CMK (cell line): ENCODE measurements at places on chromosomes 6 and 20.

DNA sequence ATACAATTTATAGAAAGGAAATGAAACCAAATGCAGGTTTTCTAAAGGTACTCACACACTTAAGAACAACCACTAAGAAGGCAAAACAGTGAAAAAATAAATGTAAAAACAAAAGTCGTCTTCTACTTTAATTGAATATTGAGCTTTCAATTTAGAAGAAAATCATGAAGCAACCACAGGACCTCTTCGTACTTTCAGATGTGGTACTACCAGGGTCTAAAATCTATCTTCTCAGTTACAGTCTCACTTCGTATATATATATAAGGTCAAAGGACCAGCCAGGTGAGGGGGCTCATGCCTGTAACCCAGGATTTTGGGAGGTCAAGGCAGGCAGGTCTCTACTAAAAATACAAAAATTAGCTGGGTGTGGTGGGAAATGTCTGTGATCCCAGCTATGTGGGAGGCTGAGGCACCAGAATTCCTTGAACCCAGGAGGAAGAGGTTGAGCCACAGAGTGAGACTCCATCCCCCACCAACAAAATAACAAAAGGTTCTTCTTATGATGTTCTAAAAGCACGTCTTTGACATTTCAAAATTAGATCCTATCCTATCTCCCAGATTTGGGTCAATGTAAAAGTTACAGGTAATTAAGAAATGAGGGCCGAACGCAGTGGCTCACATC lies 12.5 kb downstream of the ROMO1 start:
- no peak for DNase-seq

DNA sequence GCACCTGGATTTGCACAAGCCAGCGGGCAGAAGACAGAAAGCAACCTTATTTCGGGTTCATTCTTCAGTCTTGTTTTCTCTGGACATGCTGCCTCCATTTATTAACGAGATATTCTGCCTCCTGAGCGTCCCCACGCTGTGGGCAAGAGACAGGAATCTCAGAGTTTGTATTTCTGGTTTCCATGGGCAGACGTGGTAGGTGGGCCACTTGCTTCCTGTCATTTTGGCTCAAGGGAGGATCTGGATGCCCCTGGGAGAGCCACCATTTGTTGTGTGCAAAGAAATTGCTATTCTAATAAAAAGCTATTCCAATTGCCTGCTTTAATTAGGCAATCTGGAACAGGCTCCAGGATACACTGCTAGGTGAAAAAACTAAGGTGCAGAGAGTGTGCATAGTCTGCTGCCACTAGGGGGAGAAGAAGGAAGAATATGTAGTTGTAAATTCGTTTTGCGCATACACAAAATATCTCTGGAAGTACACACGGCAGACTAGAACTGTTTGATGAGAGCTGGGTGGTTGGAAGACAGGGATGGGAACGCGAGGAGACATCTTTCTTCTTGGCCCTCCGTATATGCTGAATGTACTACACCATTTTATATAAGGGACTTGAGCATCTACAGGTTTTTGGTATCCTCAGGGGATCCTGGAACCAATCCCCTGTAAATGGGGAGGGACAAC lies 30.1 kb upstream of the SLC16A10 start:
- peak; percentile 22 for DNase-seq

GRCh38 chr6:107275330-107275865 lies 160.1 kb upstream of the BEND3 start:
- peak; percentile 82 for DNase-seq

DNA sequence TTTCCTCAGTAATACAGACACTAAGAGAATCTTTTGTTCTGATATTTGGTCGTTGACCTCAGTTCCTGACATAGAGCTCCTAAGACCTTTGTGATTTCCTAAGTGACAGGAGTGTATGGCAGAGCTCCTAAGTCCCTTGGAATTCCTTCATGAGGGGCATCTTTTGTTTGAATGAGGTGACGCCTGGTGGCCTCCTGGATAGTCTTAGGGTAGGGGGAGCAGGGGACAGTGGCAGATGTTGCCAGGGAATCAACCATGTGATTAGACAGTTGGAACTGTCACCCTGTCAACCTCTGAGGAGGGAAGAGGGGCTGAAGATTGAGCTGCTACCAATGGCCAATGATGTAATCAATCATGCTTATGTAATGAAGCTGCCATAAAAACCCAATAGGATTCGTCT lies 67.0 kb downstream of the DST start:
- DNase-seq, result no peak

DNA sequence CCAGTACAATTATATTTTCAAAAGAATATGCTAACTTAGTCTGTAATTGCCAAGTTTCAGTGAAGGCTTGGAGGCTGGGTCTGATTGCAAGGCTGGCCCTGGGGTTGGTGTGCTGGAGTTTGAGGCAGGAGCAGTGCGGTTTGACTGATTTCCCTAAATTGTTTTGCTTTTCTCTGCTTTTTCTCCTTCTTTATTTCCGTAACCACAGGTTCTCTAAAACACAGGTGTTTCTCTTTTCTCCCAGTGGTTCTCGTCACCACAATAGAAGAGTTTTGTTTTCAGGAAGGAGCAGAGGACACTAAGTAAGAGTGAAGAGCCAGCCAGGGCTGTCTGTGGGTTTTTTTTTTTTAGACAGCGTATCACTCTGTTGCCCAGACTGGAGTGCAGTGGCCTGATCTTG lies 8.2 kb upstream of the SNX9 start:
- no peak for DNase-seq

DNA sequence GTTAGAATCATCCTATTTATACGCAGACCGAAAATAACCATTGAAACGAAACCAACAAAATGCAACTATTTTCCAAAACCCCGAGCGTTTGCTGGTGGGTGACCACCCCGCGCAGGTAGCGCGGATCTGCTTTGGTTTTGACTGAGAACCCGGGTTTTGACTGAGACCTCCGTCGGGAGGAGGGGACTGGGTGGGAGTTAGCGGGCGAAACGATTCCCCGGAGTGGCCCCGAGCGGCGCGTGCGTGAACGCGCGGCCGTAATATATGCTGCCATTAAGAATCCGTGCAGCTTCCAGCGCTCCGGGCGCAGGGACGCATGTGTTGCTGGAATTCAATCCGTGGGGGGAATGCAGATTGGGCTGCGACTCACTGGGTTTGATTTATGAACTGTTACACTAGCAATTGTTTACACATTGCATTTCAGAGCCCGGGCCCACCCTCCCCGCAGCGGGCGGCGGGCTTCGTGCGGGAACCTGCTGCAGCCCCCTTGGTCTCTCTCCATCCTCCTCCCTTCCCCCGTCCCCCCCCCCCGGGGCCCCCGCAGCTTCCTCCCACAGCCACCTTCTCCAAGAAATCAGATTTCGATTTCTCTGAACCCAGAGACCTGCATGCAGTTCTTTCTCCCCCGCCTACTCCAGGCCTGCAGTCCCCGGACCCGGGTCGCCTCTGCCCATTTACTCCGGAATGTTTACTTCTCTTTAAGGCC lies 9.9 kb downstream of the NRN1 start:
- no peak for DNase-seq

- DNase-seq, result no peak
Measured at GRCh38 chr6:134590449-134590848, 272.5 kb upstream of the SGK1 start.

GRCh38 chr6:136927292-136927691 lies 5.2 kb downstream of the SLC35D3 start:
- no peak for DNase-seq

GRCh38 chr20:44010162-44010704 lies 95.6 kb downstream of the TOX2 start:
- DNase-seq, result peak; percentile 90

GRCh38 chr6:68826501-68826900 lies 191.4 kb downstream of the ADGRB3 start:
- no peak for DNase-seq
